ENCODE measurements at places on chromosomes 4 and X.

- DNase-seq = no peak
Measured at GRCh38 chr4:16293210-16293838, 67.1 kb upstream of the TAPT1 start.

DNA sequence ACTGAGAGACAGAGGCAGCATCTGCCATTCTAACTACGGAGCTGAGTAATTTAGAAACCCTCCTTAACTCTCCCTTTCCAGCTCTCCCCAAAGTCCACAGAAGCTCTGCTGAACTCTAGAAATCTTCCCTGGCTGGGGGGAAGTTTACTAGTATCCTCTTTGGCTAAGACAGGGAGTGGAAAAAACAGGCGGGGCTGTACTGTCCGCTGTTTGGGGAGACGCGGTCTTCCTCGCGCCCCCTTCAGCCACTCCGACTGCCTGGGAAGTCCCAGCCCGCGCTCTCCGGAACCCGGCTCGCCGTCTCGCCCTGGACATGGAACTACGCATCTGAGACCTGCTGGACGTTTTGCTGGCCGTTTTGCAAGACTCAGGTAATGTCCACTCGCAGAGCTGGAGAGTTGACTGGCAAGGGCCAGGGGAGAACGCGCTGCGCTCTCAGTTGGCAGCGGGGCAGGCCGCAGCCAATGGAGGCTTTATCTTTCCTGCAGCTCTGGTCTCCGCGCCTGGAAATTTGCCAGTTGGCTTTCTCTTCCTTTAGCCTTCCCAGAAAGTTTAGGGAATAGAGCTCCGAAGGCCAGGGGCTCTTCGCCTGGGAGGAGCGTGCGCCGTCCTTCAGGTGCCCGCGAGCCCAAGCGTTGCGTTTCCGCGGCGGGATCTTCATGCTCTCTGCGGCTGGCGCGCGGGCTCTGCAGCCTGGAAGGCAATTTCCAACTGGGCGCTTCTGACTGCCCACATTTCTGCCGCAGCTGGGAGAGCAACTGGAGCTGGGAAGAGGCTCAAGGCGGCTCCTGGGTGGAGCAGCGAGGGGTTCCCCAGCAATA is 892 bp downstream of the IL1RAPL2 start:
- DNase-seq = no peak

- no peak for DNase-seq
Measured at GRCh38 chrX:11143931-11144678, 33.0 kb downstream of the HCCS start.

DNA sequence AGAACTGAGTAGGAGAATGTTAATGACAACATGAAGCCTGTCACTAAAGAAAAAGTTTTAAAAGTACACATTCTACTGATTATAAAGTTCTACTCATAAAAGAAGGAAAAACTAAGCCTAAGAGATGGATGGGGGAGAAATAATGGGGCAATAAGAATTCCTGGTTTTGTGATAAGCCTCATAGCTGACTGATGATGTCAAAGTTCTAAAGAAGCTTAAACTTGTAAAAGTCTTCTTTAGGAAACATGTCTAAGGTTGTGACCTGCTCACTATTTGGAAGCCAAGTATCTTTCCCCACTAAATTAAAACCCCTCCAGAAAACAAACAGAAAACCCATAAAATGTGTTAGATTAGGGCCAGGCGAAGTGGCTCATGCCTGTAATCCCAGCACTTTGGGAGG is 232.9 kb upstream of the GIMD1 start:
- no peak for DNase-seq
